HTR-8/SVneo (cell line): ENCODE measurements at places on chromosomes 6 and 20.

GRCh38 chr6:169783401-169783800, 32.0 kb downstream of the ERMARD start:
- no peak for DNase-seq

DNA sequence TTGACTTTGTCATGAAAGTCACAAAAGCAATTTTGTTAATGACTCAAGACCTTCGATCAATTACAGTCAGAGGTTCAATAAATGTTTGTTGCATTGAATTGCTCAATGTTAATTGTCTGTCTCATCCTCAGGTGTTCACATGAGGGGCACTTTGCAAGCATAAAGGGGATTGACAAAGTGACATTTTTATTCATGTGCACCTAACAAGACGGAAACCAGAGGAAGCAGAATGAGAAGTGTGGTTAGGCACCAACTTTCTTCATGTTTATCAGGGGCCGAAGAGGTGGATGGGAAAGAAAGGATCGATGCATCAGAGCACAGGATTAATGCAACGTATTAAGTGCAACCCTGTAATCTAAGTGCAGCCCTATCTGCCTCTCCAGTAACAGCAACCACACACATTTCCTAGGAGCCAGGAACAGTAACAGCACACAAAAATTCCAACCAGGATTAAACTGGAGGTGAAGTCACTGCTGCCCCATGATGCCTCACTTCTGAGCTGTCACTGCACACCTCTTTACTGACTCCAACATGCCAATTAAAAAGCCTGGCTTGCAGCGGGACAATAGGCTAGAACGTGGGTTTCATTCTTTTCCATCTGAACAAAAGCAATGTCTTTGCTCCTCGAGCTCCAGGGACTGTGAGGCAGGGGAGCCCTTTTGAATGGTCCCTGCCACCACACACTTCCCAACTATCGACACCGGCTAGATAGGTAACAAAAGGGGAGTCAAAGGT, 262.7 kb downstream of the CD83 start:
- DNase-seq: no peak

DNA sequence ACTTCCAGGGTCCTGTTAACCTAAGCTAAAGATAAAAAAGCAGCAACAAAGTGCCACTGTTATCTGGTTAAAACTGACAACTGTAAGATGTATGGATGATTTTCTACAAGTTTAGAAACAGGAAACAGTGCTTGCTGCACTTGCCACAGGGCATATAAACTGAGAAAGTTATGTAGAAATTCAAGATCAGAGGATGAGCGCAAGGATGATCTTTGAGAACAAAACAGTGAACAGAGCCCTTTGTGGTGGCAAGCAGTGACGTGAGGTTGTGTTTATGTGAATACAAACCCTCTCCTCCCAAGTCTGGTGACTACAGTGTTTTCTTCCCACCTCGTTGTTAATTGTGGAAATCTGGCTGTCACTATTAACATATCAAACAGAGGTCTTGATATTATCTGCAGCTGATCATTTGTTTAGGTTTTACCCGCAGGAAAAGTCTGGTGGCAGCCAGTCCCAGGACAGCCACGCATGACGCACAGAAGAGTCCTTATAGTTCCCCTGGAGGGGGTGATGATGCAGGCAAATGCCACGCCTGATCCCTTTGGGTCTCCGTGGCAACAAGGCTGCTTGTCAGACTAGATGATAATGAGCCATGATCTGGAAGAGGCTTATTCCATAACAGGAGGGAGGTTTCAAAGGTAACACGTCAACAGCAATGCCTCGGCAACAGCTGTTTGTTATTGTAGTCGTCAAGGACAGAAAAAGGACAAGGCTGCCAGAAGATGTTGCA, 43.1 kb upstream of the TNFAIP3 start:
- DNase-seq: no peak

DNA sequence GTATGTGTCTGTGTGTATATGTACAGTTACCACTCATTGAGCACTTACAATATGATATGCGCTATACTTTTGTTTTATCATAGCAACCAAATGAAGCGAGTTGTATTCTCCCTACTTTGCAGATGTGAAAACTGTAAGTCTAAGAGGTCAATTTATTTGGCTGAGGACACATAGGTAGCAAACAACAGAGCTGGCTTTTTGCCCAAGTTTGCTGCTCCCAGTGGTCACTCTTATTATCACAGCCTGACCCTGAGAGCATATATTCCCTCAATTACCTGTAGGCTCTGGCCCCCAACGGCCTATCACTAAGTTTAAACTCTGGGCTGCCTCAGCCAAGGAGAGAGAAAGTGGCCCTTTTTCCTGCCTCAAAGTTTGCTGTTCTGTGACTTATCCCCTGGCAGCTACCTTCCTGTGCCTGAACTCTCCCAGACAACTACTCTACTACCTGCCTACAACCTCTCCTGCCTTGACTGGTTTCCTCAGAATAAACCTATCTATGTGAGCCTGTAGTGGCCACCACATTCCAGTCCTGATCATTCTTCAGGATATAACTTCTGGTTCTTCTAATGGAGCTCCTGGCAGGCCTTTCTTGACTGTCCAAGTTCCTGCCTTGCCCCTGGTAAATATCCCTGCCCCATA, 221.8 kb downstream of the FRK start:
- DNase-seq: peak; percentile 10

GRCh38 chr6:29017428-29017802, 12.3 kb upstream of the ZNF311 start:
- no peak for DNase-seq

- DNase-seq: no peak
Observed at GRCh38 chr20:46741924-46742668, 32.6 kb downstream of the SLC2A10 start.

DNA sequence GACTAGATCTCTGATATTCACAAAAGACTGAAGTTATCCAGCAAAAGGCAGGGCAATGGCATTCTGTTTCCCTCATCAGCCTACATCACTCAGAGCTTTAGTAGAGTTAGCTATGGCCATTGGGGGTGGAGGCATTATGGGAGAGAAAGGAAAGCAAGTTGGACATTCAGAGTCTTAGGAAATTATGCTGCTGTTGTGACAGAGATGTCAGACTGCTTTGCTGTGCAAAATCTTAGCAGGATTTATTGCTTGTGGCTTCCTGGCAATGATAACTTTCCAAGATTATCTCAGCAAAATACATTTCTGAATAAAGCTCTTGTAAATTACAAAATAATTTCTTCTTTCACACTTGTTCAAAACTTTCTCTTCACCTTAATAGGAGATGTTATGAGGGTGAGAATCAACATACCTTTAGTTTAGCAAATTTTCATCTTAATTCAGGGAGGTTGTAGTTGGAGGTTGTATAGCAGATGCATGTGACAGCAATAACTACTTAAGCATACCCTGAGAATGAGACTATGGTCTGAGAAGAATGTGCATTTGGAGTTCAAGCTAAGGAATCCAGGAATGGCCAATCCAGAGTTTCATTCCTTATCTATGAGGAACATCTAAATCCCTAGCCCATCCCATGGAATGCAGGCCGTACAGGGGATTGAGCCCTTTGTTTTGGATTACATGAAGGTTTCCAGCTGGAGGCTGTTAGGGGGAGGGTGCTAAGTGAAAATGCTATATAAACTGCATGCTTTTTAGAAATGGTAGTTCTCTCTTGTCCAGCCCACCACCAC, 179.8 kb downstream of the HAO1 start:
- no peak for DNase-seq

DNA sequence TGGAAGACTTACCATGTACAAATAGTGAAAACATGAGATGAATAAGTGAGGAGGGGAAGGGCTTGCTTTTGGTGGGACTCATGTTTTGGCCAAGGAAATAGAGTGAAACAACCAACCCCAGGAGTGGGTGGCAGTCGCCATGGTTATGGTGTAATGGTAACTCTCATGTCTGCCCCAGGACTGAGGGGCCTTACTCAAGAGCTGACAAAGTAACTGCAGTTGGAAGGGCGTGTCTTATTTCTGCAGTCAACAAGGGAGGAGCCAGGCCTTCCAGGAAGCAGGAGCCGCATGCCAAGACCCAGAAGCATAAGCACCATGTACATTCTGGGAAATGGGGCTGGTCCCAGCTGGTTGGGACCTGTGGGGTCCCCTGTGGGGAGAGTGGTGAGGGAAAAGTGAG, 108.5 kb downstream of the UNC5CL start:
- no peak for DNase-seq

DNA sequence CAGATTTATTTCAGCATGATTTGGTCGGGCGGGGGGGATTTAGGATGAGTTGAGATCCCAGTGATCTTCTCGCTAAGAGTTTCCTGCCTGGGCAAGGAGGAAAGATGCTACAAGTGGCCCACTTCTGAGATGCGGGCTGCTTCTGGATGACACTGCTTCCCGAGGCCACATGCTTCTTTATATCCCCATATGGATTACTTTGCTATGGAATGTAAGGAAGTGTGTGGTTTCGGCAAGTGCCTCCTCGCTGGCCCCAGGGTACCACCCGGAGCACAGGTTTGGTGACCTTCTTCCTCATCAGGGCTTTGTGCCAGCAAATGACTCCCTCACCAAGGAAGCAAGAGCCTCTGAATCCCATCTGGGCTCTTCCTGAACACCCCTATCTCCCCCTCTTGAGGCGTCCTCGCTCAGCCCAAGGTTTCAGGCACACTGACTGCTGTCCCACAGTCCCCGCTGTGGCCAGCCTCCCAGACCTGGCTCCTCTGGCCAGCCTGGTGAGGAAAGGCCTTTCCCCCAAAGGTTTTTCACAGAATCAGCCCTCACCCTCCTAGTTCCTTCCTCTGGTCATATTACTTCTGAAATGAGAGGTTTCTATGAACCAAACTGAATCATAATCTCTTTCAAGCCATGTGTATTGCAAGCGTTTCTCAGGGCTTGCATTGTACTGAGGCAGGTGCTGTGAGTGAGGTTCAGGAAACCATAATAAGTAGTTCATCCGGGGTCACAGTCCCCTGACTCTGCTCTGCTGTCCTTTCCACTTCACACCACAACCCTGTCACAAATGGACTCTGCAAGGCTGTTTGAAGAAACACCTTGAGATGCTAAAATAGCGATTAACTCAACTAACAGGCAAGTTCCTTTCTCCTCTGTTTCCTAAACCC, 41.7 kb upstream of the IL17A start:
- no peak for DNase-seq

- no peak for DNase-seq
Observed at GRCh38 chr6:20747991-20748390, 213.7 kb downstream of the CDKAL1 start.

GRCh38 chr6:10555625-10556309, 34.6 kb downstream of the GCNT2 start:
- DNase-seq: peak; percentile 69

DNA sequence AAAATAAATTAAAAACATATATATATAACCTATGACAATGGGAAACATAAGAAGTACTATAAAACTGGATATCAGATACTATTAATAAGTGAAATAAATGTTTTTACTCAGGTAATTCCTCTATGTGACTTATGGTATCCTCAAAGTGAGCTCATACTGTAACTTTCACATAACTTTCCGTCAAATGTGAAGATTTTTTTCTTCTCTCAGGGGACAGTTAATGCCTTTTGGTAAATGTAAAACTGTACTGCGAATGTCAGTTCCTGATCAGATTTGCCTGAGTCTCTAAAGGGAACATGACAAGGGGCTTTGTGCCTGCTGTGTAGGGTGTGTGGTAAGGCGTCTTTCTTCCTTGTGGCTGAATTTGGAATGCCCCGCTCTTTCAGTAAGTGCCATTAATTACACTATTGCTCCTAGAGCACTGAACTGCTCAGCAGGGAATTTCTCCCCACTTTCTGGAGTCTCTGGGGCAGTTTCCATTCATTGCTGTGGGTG, 271.8 kb downstream of the PRL start:
- DNase-seq: no peak

GRCh38 chr6:15017261-15017660, 228.6 kb upstream of the JARID2 start:
- no peak for DNase-seq

- peak; percentile 41 for DNase-seq
Observed at GRCh38 chr6:138682704-138683527, 90.7 kb upstream of the CCDC28A start.

DNA sequence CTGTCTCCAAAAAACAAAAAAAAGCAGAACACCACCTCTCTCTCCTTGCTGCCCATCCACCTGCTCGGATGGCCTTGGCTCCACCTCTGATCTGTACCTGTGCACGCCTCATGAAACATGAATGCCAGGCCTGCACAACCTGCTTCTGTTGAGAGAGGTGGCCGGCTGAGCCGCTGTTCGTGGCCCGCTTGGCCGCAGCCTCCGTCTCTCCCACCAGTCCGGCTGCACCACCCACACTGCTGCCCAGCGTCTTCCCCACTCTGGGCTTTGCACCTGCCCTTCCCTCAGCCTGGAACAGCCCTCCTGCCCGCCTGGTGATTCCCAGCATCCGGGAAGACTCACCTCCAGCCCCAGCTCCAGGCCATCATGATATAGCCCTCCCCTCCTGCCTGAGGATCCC, 12.2 kb upstream of the ZBTB46 start:
- no peak for DNase-seq

GRCh38 chr6:116476002-116476678, 15.0 kb downstream of the CALHM6 start:
- no peak for DNase-seq

GRCh38 chr6:41777551-41778285, 2.0 kb downstream of the FRS3 start:
- DNase-seq: no peak

GRCh38 chr6:165864925-165865324, 201.9 kb upstream of the PDE10A start:
- DNase-seq: no peak

DNA sequence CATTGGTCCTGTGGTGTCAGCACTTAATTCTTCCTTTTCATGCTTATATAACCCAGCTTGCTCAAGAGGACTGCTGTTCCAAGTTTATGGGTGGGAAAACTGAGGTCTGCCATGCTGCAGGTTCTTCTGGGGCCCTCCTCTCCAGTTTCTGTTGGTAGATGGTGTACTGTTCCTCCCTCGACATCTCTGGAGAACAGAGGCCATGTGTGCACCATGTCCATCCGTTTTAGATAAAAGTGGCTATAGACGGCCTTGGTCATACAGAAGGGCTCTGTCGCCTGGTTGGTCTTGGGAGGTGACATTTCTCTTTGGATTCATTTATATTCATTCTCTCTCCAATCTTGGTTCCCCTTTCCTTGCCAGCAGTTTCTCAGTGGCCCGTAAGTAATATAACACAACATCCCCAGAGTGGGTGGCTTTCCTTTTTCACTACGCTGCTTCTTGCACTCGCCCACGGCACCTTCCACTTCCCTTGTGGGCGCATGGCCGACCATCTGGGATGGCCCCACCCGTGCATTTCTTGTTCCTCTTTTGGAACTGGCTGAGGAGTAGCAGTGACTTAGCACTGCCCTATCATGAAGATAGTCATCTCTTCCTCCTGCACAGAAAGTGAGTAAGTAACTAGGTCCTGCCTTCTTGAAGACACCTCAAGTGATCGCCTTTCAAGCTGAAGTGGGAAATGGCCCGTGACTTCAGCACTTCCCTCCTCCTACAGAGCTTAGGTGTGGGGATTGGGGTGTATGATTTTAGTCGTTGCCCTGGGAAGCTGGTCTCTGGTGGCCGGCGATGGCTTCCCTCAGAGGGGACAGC, 94.2 kb downstream of the RREB1 start:
- DNase-seq: no peak

- DNase-seq: no peak
Observed at GRCh38 chr6:144418959-144419545, 133.9 kb downstream of the UTRN start.
